NCI-H446 treated with DMSO at 0.1 percent for 48 hours (cell line): ENCODE measurements at places on chromosomes 5 and 9.
A peak's percentile ranks its signal among the peaks of the same experiment; 100 is the strongest.

- DNase-seq, result no peak
Measured at GRCh38 chr9:130713286-130713960, 19.8 kb downstream of the EXOSC2 start.

DNA sequence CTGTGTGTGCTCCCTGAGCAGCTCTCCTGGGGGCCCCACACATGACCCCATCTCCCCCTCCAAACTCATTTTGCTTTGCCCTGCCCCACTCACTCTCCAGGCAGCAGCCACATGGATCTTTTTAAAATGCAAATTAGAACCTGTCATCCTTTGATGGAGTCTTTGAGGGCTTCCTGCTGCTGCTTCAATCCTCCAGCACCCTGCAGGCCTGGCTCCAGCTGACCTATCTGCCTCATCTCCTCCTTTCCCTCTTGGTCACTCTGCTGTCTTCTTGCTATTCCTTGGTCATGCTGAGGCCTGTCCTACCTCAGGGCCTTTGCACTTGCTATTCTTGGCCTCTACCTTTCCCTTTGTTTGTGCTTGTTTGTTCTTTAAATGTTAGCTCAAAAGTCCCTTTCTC is 17.9 kb downstream of the NDST1 start:
- DNase-seq, result no peak

GRCh38 chr5:171390883-171391677 is 3.4 kb downstream of the NPM1 start:
- no peak for DNase-seq

- DNase-seq, result peak; percentile 72
Measured at GRCh38 chr9:76835571-76836283, 70.2 kb downstream of the PRUNE2 start.

GRCh38 chr5:134073404-134073803 is 41.1 kb upstream of the TCF7 start:
- no peak for DNase-seq

- DNase-seq, result no peak
Measured at GRCh38 chr5:160774666-160775315, 77.2 kb downstream of the ATP10B start.

DNA sequence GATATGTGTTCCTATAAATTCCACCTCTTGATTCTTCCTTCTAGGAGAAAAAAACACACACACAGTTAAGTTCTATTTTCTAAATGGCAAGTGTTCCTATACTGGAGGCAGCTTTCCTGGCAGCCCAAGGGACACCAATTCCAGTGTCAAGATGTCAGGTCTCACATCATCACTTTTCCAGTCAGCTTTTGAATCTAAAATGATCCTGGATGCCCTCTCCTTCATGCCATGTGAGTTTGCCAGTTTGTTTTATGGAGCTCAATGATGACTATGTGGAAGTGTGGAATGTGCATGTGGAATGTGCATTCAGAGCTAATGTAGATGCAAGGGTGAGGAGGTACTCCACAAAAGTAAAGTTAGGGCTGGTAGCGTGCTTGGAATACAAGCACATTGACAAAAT is 269.3 kb upstream of the NMUR2 start:
- DNase-seq, result no peak
